Activated T-helper 1 cell treated with anti-CD3 and anti-CD28 coated beads, Interleukin-12 subunit alpha, Interleukin-12 subunit beta, Interleukin-2, Interleukin-4 antibody, amounts not matched to agents 30 ng/mL and 10 ng/mL and 1 ng/mL, durations not matched to agents 14 hours and 24 hours and 36 hours (primary cell): ENCODE measurements at places on chromosomes 13 and 19. TPM values are rescaled to one million over a fixed set of nuclear protein-coding genes. Genes with fewer than 3 reads are reported as not detected.

- DNase-seq = no peak
These were observed 18.8 kb upstream of the GTF3A start for GRCh38 chr13:27405546-27406134.

GRCh38 chr19:15212711-15213110, 11.9 kb upstream of the NOTCH3 start:
- DNase-seq = no peak

The SIGLEC12 gene
- 0.52 and 0.54 TPM in 2 replicates for total RNA-seq

The KLF12 gene
- total RNA-seq = 18.6 and 19.9 TPM in 2 replicates

The GPALPP1 gene
- 29.8 and 33.5 TPM in 2 replicates for total RNA-seq

- no peak for DNase-seq
These were observed 484.0 kb downstream of the MYO16 start for GRCh38 chr13:109113427-109113826.

DNA sequence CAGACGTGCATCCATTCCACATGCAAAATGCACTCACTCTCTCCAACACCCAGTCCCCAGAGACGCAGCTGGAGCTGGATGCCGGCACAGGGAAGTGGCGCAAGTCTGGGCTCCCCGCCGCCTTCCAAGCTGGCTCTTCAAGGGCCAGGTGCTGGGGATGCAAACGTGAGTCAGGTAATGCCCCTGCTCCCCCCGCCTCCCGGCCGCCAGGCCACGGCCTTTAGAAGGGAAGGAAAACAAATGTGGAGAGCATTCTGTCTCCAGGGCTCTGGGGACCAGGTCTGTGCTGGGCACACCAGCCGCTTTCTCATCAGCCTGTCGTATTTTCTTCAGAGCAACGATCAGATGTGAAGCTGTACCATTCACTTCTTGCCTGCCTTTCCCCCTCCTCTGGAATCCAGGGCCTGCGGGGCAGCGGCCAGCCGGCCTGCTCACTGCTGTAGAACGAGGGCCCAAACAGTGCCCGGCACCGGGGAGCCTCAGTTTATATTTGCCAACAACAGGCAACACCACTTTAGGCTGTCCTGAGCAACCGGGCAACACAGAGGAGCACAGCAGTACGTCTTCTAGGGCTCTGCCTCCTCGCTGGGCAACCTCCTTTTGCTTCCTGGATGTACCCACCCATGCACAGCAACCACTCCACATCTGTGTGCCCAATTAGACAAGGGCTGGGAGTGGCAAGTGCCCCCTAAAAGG, 3.8 kb downstream of the RAB20 start:
- DNase-seq = no peak
